ENCODE measurements at places on chromosomes 11 and 22. TPM values are rescaled to one million over a fixed set of nuclear protein-coding genes. Genes with fewer than 3 reads are reported as not detected.

IGF2 gene
- 471 TPM for total RNA-seq

INS gene
- not detected for total RNA-seq

PLAAT4 gene
- total RNA-seq = 12.2 TPM

NUDT8 gene
- 19.0 TPM for total RNA-seq

P2RX6 gene
- 32.8 TPM for total RNA-seq

CXCR5 gene
- 0.17 TPM for total RNA-seq

All from psoas muscle (tissue), 8 donors.